K562 (cell line): ENCODE measurements at places on chromosomes 11 and 22. TPM values are rescaled to one million over a fixed set of nuclear protein-coding genes. Genes with fewer than 3 reads are reported as not detected.
A peak's percentile ranks its signal among the peaks of the same experiment; 100 is the strongest.

GRCh38 chr22:25718135-25718840 is 23.7 kb upstream of the MYO18B start:
- DNase-seq, result no peak
- no peak overlapping the region for H3K27ac ChIP-seq

- H3K27ac ChIP-seq, result no peak overlapping the region
- no peak for DNase-seq
- H3K36me3 ChIP-seq, result no peaks in the 10 kb centered on the region
Measured at GRCh38 chr11:68734111-68734510, 17.2 kb downstream of the TESMIN start.

DNA sequence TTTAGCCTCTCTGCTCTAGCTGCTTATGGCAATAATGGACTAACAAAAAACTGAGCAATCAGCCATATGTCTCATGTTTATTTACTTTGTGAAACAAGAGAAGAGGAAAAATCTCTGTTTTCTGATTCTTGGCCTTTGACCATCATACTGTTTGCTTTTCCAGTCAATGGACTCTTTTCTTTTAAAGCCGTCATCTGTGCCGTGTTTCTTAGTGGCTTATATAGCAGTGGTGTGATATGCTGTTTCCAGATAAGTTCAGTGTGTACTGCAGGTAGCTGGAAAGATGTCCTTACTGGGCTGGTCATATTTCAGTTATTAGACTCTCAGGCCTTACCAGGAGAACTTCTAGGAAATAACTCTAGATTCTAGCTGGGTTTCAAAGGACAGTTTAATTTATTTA is 33.6 kb upstream of the TECTA start:
- no peaks in the 10 kb centered on the region for H3K27me3 ChIP-seq
- H3K4me3 ChIP-seq, result no peak overlapping the region
- no peaks in the 10 kb centered on the region for H3K4me1 ChIP-seq
- no peaks in the 10 kb centered on the region for H3K36me3 ChIP-seq
- no peak overlapping the region for H3K27ac ChIP-seq

GRCh38 chr11:43944761-43945311 is 2.4 kb downstream of the C11orf96 start:
- no peaks in the 10 kb centered on the region for H3K36me3 ChIP-seq
- no peak overlapping the region for H3K4me3 ChIP-seq
- H3K27ac ChIP-seq, result no peak overlapping the region
- H3K27me3 ChIP-seq, result peaks cover 10% of the 10 kb centered on the region; the same call in 2 of the 3 replicates
- peak; percentile 87 for DNase-seq

GRCh38 chr11:9774591-9775397 is 110.9 kb downstream of the SWAP70 start:
- H3K27me3 ChIP-seq, result peaks cover under 1% of the 10 kb centered on the region
- no peaks in the 10 kb centered on the region for H3K36me3 ChIP-seq
- H3K27ac ChIP-seq, result no peak overlapping the region
- no peak overlapping the region for H3K4me3 ChIP-seq
- DNase-seq, result no peak

DNA sequence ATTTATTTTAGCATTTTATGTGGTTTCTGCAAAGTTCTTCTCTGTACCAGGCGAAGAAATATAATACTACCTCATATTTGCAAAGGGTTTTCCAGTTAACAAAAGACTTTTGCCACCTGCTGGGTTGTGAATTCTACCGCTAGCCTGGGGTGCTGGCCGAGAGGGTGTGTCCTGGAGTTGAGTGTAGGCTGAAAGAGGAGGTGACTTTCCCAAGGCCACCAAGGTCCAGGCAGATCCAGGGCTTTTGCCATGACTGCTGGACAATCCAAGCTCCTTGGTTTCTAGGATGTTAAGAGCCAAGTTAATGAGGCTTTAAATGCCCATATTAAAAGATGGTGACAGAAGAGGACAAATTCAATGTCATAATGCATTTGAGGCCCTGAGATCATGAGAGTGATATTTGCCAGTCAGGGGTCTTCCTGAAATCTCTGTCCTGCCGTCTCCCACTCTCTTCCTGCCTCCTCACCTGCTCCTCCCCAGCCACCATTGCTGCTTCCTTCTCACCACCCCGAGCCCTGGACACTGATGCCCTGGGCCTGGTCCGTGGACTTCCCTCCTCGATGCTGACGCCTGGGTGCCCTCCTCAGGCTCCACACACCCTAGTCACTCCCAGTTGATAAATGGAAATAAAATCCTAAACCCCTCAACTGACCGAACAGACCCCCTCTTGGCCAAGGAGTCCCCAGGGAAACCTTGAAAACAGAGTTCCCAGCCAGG is 825.6 kb downstream of the TBC1D22A start:
- no peaks in the 10 kb centered on the region for H3K4me1 ChIP-seq
- H3K27me3 ChIP-seq, result peaks cover 26% of the 10 kb centered on the region
- no peak overlapping the region for H3K4me3 ChIP-seq

FIBIN gene
- total RNA-seq, result not detected in 2 replicates

SLC22A6 gene
- total RNA-seq, result not detected in 2 replicates
